CD4-positive, alpha-beta T cell treated with Interleukin-15 for 4 hours (primary cell): ENCODE measurements at places on chromosomes 13 and 19.

GRCh38 chr19:15123031-15123890, 16.1 kb downstream of the SYDE1 start:
- no peak for DNase-seq

DNA sequence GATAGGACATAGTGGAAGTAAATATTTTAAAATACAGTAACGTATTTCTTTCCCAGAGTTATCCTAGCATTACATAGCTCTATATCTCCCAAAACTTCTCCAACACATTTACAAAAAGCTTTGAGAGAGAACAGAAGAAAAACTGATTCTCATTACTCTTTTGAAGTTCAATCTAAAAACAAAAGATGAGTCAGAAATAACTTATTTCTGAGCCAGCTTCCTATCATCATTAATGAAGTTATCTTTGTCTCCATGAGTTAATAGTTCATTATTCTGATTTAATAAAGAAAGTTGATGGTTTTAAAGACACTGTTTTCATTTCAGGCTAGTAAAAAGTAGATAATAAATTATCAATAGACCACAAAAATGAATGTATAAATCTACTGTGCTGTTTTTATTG, 446.7 kb upstream of the SPRY2 start:
- DNase-seq = no peak

- DNase-seq = no peak
These were observed 1.5 kb upstream of the KCNN4 start for GRCh38 chr19:43782311-43782660.

DNA sequence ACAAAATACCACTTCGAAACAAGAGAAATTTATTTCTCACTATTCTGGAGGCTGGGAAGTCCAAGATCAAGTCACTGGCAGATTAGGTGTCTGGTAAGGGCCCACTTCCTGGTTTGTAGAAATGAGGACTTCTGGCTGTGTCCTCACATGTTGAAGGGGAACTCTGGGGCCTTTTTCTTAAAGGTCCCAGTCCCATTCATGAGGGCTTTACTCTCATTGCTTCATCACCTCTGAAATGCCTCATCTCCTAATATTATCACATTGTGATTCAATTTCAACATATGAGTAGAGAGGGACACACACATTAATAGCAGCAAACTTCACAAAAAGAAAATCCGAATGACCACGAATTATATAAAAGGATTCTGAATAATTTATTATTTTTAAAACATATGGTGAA, 21.6 kb upstream of the SIGLEC14 start:
- DNase-seq = no peak

- DNase-seq = no peak
These were observed 85.2 kb upstream of the FAM216B start for GRCh38 chr13:42696191-42696590.

DNA sequence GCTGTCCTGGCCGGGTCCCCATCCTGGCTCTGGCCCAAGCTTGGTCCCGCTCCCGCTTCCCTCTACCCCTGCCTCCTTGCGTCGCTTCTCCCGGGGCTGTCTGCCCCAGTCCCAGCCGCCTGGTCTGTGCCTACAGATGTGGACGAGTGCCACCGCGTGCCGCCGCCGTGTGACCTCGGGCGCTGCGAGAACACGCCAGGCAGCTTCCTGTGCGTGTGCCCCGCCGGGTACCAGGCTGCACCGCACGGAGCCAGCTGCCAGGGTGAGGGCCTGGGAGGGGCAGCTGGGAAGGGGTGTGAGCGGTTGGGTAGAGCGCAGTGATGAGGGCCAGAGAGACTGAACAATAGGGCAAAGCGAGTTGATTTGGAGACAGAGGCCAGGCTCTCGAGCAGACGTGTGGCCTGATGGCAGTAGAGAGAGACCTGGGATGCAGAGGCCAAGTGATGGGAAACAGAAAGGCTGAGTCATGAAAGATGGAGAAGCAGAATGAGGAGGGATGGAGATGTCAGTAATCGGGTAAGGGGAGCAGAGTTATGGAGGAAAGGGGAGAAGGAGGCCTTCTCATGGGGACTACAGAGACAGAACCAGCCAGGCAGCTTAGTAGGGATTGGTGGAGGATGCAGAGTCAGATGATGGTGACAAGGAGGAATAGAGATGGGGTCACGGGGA, 9.4 kb downstream of the LTBP4 start:
- DNase-seq = peak; percentile 53

DNA sequence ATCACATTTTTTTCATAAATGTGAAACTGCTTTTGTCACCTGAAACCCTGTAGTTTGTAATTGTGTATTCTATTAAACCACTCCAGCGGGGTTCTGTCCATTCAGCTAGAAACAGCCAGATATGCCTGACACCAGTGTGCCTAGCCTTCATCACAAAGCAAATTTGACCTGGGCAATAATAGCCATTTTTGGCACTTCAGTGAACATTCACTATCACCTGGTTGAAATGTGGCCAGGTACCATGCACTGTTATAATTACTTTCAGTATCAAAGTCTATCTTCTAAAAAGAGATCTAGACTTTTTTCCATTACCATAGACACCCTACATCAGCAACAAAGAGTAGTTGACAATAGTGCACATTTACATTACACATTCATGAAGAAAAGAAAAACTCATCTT, 64.5 kb downstream of the ZNF257 start:
- DNase-seq = no peak

- DNase-seq = no peak
These were observed 3.8 kb upstream of the MLNR start for GRCh38 chr13:49216334-49216733.

- DNase-seq = no peak
These were observed 11.2 kb upstream of the SELENOW start for GRCh38 chr19:47767349-47767748.

DNA sequence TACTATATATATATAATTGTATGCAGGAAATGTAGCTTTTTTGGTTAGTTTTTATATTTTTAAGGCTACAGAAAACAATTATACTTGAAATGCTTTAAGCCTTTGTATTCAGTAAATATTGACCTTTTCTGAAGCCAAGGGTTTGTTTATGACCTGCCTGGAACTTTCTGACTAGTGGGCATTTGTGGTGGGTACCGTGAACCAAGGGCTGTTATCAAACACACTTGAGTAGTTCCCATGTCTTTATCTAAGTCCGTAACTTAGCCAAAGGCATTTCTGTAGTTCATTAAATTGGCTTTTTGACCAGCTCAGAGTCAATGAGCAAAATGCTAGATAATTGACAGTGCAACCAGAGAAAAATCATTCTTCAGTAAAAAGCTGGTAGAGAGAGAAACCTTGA, 1444.2 kb upstream of the SLC10A2 start:
- DNase-seq = no peak

DNA sequence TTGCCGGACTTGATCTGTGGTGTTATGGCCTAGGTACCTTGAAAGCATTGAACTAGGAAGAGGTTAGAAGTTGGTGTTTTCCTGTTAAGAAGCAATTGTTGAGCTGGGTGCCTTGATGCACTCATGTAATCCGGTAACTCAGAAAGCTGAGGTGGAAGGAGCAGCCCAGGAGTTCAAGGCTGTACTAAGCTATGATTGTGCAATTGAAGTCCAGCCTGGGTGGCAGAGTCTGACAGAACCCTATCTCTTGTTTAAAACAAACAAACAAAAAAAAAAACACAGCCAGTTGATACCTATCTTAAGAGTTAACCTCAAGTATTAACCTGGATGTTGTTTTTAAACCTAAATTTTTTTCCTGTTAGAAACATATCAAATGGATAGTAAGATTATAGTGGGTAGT, 19.3 kb downstream of the SAFB start:
- DNase-seq = no peak

DNA sequence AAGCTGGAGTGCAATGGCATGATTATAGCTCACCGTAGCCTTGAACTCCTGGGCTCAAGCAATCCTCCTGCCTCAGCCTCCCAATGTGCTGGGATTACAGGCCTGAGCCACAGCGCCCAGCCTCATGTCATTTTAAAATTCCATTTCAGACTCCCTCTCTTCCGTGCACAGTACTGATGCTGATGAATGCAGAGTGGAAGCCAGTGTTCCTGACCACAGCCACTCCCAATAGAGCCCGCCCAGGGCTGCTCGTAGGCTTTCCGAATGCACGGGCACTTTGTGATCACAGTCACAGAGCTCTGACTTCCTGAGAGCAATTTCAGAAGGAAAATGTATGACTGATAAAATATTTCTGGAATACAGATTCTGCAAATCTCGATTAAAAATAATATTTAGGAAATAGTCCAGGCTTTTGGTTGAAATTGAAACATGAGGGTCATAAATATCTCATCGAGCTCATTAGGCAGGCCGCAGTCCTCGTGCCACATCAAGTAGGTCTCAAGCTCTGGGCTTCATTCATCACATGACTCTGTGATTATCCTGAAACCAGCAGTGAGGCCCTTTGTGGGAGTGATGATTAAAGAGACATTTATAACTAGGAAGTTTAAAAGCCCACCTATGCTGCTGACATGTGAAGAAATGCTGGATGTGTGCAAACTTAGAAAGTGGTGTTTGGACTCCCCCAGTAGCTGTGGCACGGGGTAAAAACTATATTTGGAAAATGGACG, 38.9 kb upstream of the AMER2 start:
- DNase-seq = no peak

DNA sequence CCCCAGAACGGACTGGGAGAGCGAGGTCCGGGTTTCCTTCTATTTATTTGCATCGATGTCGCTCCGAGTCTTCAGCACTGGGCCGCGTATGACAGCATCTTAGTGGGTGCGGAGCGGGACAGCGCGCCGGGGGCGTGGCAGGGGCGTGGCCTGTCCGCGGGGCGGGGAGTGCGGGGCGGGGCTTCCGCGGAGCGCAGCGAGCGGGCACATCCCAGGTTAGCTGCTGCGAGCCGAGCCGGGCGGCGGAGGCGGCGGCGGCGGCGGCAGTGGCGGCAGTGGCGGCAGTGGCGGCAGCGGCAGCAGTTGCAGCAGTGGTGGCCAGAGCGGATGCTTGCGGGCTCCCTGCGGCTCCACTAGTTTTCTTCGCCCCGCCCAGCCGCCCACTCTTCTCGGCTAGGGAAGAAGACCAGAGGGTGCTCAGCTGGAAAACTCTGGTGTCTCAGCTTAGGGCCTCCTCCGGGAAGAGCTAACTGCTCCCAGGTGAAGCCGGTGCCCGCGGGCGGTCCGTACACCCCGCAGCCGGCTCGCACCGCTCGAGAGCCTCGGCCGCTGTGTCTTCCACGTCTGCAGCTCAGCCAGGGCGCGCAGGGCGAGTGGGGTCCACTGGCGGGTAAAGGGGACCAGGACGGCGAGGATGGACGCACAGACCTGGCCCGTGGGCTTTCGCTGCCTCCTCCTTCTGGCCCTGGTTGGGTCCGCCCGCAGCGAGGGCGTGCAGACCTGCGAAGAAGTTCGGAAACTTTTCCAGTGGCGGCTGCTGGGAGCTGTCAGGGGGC, at the start of gene GPC5:
Gene GPC5, plus strand, starts transcription at position 209 of the 776 bp plus-strand sequence.
- DNase-seq = peak; percentile 84

GRCh38 chr13:78227709-78228108, 309.1 kb upstream of the EDNRB start:
- DNase-seq = no peak

DNA sequence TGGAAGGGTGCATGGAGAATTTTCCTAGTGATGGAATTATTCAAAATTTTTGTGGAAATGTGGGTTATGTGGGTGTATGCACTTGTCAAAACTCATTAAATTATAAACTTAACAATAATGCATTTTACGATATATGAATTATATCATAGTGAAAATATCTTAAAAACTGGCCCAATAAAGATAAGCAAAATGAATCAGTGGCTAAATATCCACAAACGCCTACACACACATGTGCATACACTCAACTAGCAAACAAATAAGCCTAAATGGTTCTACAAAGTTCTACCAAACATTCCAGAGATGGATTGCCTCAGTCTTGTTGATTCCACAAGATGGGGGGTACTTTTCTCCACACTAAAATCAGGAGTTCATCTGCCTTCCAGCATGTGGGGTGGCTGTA, 349.5 kb downstream of the TSHZ3 start:
- DNase-seq = no peak

GRCh38 chr13:97318532-97318931, 96.4 kb downstream of the MBNL2 start:
- DNase-seq = no peak

- DNase-seq = no peak
These were observed 21.7 kb downstream of the IRS2 start for GRCh38 chr13:109764470-109765291.

GRCh38 chr13:101841698-101842097, 389.2 kb downstream of the ITGBL1 start:
- no peak for DNase-seq

DNA sequence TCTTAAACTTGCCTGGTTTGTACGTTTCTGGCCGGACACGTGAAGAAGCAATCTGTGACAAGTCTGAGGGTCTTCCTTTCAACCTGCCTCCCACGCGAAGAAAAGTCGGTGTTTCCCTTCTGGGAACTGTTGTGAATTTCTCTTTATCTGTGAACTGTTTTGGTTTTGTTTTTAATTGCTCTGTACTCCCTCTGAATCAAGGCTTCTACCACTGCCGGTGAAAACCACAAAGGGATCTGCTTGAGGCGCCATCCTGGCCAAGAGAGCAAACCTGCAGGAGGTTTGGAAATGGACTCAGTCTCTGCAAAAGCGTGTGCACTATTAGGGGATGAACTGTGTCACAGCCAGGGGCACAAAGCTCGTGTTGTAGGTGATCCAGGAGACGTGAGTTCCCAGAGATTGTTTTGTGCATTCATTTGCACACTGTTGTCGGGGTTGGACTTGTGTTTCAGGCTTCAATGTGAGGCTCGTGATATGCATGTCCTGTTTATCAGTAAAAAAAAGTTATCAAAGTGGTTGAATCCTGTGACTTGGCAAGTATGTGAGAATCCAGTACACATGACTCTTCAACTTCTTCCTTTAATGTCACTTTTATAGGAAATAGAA, 9.7 kb downstream of the SIGLEC8 start:
- DNase-seq = peak; percentile 8

DNA sequence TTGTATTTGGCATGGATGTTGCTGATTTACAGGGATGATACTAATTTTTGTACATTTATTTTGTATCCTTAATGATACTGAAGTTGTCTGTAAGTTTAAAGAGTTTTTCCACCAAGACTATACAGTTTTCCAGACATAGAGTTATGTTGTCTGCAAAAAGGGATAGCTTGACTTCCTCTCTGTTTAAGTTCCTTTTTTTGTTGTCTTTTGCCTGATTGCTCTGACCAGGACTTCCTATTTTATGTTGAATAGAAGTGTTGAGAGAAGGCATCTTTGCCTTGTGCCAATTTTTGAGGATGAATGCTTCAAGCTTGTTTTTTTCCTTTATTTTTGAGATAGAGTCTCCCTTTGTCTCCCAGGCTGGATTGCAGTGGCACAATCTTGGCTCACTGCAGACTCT, 36.8 kb upstream of the ZNF681 start:
- no peak for DNase-seq

- DNase-seq = no peak
These were observed 1091.2 kb downstream of the SLITRK1 start for GRCh38 chr13:82791035-82791434.

GRCh38 chr19:41352609-41353465, 885 bp downstream of the TGFB1 start:
- DNase-seq = peak; percentile 77

GRCh38 chr13:113407103-113407530, 43.2 kb upstream of the GRTP1 start:
- DNase-seq = no peak

DNA sequence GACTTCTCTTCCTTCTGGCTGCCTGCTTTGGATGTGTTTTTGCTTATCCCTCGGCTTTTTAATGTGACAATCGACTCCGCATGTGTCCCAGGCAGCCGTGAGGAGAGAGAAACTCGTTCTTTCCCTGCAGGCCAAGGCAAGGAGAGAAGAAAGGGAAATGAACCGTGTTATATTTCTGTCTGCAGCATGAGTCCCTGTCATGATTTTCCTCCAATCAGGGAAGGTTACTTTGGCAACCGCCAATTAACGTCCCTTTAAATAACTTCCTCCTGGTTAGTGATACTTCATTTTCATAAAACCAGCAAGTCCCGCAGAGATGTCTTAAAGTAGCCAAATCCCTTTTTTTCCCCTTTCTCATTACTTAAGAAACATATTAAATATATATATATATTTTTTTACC, 42.6 kb downstream of the RFC3 start:
- DNase-seq = no peak
